ENCODE measurements at places on chromosomes 2 and 18.

DNA sequence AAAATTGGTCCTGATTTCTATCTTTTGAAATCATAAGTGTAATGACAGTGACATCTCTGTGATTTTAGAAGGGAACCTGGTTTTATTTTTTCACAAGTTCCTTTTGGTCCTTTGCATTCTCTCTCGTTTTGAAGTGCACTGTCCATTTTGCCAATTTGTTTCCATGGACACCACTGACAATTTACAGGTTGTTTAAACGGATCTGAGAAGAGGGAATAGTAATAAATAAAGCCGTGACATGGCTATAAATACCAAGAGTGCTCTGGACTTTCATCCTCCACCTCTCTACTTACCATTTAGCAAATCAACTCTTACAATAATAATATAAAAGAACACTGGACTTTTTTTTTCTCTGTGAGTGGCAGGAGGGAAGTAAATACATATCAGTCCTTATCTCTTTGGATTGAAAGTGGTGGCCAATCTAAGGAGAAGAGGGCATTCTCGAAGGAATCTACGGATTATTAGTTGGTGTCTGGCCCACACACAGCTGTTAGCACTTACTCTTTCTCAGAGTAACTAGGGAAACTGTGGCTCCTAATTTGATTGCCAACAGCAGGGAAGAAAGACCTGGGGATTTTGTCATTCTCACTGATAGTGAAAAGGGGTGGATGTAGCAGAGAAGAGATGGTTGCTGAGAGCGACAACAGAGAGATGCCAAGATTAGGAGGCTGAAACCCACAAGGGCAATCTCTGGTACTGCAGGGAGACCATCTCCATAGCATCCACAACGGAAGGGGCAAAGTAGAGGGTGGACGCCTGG lies 108.7 kb upstream of the FSHR start:
- DNase-seq, result no peak

- no peak for DNase-seq
Observed at GRCh38 chr18:9648431-9649163, 34.2 kb upstream of the PPP4R1 start.

DNA sequence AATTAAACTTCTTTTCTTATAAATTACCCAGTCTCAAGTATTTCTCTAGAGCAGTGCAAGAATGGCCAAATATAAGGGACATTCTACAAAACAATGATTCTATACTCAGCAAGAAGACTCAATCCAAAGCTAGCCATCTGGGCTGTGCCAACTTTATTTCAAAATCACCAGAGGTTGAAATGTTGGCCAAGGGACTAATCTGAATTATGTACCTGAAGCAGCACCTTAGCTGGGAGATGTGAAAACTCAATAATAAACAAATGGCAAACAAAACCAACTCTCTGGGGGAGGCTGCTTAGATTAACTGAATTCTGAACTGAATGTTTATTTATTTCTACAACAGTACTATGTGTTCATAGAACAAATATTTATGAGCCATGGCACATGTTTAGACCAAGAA lies 251.3 kb downstream of the RDH14 start:
- DNase-seq, result no peak

DNA sequence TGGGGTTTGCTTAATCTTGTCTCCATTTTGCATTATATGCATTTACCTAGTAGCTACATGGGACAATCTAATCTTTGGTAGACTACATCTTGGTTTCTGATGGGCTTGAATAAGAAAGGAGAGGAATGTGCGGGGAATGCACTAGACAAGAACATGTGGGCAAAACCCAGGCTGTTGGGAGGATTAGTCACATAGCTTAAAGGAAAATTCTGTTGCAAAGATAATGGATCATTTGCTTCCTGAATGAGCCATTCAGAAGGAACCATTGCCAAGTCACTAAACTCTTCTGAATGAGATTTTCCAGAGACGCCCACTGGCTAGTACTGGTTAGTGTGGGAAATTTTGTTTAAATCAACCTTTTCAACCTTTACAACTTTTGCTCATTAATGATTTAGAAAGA lies 84.8 kb downstream of the OSBPL6 start:
- DNase-seq, result no peak

DNA sequence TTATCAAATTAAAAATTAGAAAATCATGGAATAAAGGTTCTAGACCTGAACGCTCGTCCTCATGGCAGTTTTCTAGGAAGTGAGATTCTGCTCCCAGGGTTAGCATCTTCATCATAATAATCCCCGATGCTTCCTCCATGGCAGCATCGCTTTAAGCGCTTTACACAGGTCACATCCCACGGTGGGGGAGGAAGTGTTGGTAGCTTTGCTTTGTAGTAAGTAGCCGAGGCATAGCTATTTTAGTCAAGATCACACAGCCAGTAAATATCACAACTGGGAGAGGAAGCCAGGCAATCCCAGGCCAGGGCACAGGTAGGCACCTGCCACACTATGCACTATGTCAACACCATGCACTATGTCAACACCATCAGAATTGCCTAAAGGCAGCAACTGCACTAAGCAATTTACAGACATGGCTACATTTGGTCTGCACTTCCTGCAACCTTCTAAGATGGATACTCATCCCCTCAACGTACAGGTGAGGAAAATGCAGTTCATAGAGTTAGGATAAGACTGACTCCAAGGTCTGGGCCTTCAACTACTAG lies 205.5 kb downstream of the FBXO15 start:
- DNase-seq, result no peak

DNA sequence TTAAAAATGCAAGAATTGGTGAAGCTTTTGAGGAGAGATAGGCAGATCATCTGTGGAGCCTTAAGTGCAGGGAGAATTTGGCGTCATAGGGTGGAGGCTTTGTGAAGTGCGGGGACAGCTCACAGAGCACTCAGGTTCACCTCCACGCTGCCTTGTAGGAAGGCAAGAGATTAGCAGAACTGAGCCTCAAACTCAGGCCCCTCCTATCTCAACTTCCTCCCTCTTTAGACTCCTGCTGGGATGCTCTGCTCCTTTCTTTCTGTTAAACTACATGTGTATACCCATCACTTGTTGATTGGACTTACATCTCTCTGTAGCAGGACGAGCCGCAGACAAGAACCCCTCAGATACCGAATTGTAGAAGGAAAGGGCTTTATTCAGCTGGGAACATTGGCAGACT lies 422.2 kb downstream of the SETBP1 start:
- no peak for DNase-seq

DNA sequence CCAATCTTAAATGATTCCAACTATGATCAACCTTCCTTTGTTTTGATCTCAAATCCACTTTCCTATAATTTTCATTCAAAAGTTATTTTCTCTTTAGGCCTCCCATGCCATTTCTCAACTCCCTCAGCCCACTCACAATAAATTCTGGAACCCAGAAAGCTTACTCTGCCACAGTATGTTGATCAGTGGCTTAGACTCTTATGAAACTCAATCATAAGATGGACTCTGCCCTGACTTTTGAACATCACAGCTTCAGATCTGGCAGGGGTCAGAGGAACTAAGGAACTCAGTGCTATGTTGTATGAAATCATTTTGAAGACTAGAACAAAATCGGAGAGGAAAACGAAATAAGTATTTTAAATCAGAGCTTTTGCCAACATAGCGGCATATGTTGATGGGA lies 59.8 kb upstream of the LGALSL start:
- DNase-seq, result no peak

DNA sequence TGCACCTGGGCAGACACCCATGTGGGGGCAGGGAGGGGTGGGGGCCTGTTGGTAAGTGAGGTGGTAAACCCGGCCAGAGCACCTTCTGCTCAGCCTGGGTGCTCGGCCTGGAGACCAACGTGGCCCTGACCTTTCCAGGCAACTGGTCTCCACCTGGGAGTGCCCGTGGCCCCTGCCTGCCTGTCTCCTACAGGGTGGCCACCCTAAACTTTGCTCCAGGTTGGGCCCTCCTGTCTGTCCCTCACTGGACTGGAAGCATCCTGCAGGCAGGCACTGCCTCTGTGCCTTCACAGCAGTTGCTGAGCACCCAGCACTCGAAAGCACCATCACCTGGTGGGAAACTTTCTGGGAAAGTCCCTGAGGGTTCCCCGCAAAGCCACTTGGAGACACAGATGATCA lies 171.3 kb downstream of the TWIST2 start:
- peak; percentile 54 for DNase-seq

GRCh38 chr18:23291456-23292205 lies 156.3 kb downstream of the CABLES1 start:
- no peak for DNase-seq

- no peak for DNase-seq
Observed at GRCh38 chr2:176283291-176284068, 14.2 kb downstream of the MTX2 start.

- DNase-seq, result no peak
Observed at GRCh38 chr2:39689876-39690275, 24.2 kb downstream of the TMEM178A start.

DNA sequence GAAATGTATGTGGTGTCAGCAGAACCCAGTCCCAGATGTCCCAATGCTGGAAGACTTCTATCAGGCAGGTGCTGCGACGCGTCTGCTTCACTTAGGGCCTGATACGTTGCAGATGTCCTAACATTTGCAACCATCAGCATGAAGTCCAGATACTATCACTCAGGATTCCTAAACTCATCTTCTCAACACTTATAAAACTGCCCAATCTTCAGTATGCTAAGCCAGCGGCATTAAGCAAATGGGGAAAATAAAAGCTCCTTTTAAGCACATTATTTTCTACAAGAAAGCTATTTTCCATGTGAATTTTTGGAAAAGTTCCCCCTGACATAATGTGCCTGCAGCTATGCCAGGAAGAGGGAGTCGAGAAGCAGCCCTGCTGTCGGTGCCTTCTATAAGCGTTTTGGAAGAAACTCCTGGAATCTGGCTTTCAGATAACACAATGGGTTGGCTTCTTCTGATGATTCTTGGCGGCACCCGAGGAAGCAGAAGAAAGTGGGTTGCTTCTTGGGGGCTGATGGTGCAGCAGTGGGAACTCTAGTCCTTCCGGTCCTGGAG lies 60.7 kb upstream of the ITGA6 start:
- DNase-seq, result no peak

GRCh38 chr2:100411841-100412292 lies 5.6 kb downstream of the CHST10 start:
- DNase-seq, result no peak

DNA sequence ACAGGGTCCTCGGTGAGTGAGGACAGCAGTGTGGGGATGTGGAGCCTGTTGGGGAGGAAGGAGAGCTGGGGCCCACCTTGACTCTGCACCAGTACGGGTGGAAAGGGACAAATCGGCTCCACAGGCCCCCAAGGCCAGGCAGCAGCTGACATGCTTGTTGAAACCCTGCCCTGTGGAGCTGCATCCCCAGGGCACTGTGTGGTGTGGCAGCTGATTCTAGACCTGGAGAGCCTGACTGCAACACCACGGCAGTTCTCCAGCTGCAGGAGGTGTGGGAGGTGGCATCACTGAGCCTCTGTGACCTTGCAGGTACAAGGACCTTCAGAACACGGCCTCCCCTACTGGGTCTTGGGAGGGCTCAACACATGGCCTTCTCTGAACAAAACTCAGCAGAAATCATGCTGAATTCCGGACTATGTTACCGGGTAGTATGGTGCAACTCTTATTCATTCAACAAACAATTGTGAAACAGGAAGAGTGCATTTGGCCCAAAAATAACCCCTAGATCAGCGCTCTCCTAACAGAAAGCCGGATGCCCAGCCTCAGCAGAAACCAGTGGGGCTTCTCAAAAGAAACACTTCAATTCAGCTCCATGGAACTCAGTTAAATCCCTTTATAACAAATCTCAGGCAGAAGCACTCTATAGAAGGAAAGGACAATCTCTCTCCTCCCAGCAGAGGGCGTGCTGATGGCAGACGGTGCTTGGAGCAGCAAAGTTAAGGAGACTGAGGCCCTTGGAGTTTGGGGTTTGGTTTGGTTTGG lies 104.4 kb upstream of the SALL3 start:
- peak; percentile 65 for DNase-seq

GRCh38 chr2:234193977-234194563 lies 143.6 kb downstream of the SPP2 start:
- no peak for DNase-seq

GRCh38 chr2:26449278-26450030 lies 28.5 kb downstream of the OTOF start:
- no peak for DNase-seq

DNA sequence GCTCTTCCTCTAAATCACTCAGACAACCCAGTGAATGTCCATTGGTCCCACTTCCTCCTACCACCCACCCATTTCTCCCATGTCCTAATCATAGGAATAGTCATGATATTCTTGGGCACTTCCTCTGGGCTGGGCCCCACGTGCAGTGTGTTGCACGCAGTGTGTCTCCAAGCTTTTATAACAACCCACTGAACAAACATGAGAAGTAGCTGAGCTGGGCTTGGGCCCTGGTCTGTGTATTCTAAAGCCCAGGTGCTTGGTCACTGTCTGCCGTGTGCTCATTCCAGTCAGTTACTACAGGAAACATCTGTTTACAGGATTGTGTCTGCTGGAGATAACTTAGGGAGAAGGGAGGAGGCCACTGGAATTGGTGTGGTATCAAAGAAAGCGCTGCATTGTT lies 64.2 kb upstream of the THOC1 start:
- no peak for DNase-seq

DNA sequence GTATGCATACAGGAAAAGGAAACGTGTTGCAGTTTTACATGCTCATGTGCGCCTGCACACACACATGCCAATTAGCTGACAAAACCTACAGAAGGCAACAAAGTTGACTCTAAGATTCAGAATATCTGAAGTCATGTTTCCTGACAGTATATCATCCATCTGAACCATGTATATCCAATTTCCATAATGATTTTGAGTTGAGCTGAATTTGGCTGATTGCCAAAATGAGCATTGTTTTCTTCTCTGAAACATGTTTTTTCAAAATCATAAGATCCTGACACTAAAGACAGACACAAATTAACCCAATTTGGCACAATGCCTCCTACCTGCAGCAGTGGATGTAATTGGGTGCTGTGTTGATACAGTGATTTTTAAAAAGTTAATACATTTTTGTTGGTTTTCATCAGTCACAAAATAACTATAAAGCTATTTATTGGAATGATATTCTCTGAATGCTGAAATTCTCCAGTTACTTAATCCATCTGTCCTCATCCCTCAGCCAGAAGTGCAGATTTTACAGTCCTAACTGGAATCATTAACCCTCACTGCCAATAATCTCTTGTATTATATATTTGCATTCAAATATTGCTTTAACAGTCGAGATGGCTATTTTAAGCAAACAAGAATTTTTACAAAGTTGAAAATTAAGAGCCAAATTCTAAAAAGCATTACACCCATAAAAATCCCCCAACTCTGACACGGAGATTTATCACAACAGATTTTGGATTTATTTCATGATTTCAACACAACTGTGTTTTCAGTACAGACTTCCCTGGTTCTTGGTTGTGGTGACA lies 161.7 kb upstream of the LMAN1 start:
- no peak for DNase-seq

Data from activated effector memory CD4-positive, alpha-beta T cell treated with anti-CD3 and anti-CD28 coated beads, Interleukin-2, amount 50 U/mL, for 16 hours (primary cell).